NCI-H1105 treated with DMSO at 0.1 percent for 48 hours (cell line): ENCODE measurements at places on chromosomes 5 and 9.

DNA sequence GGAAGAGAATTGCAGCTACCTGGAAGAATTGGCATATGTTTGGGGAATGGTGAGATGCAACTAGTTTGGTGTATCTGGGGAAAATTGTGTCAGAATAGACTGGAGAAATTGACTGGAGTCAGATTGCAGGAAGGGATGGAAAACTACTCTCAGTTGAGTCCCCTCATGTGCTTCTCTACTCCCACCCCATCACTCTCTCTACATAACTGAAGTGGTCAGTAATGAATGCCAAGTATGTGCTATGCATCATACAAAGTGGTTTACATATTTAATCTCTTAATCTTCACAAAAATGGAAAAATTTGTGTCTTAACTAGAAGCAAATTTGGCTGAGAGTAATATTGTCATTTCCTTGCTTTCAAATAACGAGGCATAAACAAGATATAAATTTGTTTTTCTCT, 146.4 kb upstream of the TNC start:
- no peak for DNase-seq

GRCh38 chr9:89933578-89933977, 328.8 kb downstream of the GADD45G start:
- DNase-seq, result no peak

- no peak for DNase-seq
Observed at GRCh38 chr5:80656425-80656824, 1.6 kb upstream of the DHFR start.

GRCh38 chr5:72417333-72418062, 89.7 kb downstream of the ZNF366 start:
- DNase-seq, result no peak

- no peak for DNase-seq
Observed at GRCh38 chr5:40909723-40910122, 426 bp downstream of the C7 start.

DNA sequence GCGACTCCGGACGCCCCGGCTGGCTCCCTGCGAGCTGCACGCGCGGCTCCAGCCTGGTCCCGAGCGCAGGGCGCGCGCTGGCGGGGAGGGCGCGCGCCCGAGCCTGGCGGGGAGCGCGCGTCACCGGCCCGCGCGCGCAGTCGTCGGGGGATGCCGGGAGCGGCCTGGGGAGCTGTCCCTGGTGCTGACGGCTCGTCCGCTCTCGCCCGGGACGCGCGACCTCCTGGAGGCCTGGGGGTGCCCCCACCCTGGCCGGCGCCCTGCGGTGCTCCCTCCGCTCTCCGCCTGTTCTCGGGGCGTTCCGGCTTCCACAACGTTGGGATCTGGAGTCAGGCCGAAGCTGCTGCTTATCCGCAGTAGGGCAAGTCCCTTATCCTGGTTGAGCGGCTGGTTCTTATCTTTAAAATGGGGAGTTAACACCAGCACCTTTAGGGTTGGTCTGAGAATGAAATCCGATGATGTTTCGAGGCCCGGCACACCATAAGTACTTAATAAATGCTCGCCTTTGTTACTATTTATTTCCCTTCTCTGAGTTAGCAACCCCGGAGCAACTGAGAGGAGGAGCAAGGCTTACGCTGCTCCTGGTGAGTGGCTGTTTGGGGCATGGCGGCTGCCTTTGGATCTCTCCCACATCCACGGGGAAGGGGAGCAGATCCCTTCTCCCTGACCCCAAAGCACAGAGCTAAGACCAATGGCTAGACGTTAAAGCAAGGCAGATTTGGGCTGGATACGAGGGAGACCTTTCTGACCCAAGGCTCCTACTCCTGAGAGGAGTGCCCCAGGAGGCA, at the start of gene FAM163B:
Gene FAM163B (minus strand): TSS at position 79 of the 788 bp plus-strand sequence. CDS start 29,166 bp downstream, outside the sequence.
- no peak for DNase-seq

GRCh38 chr9:123336449-123336848, 19.5 kb upstream of the CRB2 start:
- DNase-seq, result no peak

- DNase-seq, result no peak
Observed at GRCh38 chr5:151357792-151358191, 10.4 kb upstream of the SLC36A2 start.

DNA sequence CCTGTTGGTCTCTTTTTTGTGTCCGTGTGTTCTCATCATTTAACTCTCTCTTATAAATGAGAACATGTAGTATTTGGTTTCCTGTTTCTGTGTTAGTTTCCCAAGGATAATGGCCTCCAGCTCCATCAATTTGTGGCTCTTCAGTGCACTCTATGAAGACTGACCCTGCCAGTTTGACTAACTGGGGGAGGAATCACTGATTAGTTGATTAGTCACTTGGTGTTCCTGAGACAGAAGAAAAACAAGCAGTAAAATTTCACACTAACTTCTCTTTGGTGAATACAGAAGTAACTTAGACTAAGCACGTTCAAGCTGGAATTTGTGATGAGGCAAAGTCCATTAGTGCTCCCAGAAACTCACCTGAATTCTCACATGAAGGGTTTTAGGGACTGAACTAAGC, 495.8 kb upstream of the RORB start:
- no peak for DNase-seq

DNA sequence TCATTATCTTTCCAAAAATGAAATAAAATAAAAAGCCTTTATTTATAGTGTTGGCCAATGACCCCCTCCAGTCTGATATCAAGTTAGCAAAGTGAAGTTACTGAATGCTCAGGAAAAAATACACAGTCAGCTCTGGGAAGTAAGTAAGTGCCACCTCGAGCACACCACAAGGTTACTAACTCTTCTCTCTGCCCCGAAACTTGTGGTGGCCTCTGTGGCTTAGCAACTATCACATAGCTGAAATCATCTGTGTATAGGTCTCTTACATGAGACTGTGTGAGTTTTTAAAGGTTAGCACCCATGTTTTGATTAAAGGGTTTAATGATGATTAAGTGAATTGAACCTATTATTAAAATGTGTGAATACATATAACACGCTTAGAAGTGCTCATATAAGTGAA, 161.4 kb upstream of the KLF4 start:
- DNase-seq, result no peak

GRCh38 chr5:68216245-68217046, 890 bp downstream of the PIK3R1 start:
- DNase-seq, result peak; percentile 57

DNA sequence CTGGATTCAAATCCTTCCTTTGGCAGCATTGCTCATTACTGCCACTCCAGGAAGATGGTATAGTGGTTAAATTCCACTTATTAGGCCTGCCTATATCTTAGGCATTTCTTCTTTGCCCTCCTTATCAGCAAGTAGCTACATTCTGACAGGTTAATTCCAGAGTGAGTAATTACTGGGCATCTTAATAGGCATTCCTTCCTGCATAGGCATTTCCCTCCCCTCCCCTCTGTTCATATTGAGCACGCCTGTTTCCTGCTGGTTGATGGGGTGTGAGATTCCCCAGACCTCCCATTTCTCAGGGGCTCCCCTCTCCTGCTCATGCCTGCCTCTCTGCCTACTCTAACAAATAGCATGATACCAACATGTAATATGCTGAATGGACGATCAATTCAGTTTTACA, 305.9 kb downstream of the CYLC2 start:
- no peak for DNase-seq

DNA sequence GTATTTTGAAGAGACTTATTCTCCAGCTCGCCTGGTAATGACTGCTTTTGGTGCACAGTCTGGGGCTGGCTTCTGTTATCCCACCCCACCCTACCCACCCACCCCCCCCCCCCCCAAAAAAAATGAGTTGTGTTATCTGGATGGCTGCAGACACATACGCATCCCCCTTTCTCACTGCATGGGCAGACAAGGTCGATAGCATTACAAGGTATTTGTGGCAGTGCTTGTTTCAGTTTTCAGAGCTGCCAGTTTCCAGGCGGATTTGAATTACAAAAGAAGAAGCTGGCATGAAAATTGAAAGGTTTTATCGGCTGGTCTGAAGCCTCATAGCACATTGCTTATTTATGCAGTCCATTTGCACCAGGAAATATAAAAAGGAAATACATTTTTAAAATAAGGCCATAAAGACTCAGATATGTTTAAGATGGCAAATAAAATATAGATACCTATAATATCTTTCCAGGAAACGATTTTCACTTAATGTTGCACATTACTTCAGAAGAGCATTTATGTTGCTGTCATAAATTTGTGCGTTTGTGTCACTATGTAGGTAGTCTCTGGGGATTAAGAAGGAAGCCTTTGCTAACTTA, 85.1 kb upstream of the GRHPR start:
- no peak for DNase-seq

GRCh38 chr5:76209297-76209696, 126.1 kb downstream of the SV2C start:
- DNase-seq, result no peak

GRCh38 chr9:104506565-104506964, 2.5 kb downstream of the OR13F1 start:
- DNase-seq, result no peak

DNA sequence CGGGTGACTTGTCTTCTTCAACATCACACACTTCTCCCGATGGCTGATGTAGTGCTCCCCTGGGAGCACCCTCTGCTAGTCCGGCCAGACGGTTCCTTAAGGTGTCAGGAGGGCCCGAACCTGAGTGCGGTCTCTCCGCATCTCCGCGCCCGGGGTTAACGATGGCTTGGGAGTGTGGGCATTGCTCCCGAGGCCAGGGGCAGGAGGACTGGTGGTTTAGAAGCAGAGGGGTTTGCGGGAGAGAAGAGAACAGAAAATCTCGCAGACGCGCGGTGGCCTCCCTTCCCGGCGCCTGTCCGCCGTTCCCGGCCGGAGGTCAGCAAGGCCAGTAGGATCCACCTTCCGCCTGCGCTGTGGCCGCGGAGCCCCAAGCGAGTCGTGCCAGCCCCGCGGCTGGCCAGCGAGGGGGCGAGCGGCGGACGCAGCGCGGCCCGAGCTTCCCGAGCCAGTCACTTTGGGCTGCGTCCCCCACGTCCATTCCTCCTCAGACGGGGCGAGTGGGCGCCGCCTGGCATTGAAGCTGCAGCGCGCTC, 700 bp downstream of the CDO1 start:
- DNase-seq, result no peak

- peak; percentile 13 for DNase-seq
Observed at GRCh38 chr9:76835571-76836283, 70.2 kb downstream of the PRUNE2 start.

GRCh38 chr9:122779181-122779580, 9.6 kb upstream of the OR5C1 start:
- no peak for DNase-seq

DNA sequence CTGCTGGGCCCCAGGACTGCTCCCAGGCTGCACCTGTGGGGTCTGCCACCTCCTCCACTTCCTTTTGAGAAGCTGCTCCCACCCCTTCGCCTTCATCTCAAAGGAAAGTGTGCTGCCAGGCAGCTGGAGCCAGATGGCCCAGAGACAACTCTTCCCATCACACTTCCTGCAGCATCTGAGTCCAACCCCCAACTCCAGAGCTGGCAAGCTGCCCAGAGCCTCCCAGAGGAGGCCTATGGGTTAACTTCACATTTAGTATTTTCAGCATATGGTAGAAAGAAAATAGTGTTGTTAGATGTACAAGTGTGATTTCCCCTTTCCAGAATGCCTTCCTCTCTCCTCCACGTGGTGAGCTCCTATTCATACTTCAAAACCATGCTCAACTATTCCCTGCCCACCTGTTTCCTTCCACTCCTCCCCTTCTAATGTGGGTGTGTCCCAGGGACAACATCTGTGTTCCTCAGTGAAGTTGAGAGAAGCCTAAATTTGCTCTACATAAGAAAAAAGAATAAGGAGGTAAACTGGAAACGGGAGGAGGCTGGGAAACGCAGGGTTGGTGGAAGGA, 38.6 kb upstream of the KCNMB1 start:
- peak; percentile 46 for DNase-seq

- peak; percentile 68 for DNase-seq
Observed at GRCh38 chr9:83061990-83062650, 822 bp downstream of the RASEF start.

DNA sequence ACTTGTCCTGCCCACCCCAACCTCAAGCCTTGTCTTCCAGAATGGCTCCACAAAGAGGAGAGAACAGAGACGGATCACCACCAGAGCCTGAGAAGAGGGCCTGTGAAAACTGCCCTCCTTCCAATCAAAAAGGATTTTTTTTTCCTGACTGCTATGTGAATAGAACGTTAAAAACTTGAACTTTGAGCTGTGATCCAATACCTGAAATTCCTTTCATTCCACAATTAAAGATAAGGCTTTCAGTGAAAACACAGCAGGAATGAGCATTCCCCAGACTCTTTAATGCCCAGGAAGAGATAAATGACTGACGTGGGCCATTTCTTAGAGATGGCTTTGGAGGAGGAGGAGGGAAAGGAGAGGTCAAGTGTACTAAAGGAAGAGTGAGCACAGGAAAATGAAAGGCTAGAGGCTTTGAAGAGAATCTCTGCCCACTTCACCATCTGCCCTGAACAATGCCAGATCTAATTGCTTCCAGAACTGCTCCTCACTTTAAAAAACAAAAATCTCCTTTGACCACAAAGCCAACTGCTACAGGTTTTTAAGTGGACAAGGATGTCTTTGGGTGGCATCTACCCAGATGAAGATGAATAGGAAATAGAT, 177.9 kb upstream of the MAP3K1 start:
- DNase-seq, result peak; percentile 43

DNA sequence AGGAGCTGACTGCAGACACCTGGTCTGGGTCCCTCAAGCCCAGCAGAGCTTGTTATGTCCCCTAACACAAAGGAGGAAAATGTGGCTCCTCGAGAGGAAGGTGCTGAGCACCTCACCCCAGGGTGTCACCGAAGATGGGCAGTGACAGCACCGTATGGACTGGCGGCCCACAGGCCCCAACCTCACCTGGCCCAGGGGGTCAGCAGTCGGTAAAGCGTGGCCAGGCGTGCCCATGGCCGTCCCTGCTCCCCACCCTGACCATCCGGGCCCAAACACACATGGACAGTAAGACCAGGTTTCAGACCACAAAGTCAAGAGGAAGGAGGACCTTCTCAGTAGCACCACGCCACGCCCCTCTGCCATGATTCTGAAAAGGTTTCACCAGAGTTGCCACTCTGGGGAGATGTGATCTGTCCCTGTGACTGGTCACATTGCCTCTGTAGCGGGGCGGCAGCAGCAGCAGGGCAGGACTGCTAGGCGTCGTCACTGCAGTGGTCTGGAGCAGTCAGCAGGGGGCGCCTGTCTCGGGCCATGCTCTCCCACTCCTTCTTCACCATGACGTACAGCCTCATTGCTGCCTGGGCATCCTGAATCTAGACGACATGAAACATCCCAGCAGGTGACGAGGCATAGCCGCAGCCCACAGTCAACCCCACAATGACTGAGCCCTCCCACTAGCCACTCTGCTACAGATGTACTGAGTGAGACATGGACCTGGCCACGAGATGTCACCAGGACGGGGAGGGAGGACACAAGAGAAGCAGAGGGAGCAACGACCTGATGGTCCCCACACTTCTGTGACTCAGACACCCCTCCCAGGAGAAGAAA, 11.1 kb downstream of the REXO4 start:
- peak; percentile 58 for DNase-seq

DNA sequence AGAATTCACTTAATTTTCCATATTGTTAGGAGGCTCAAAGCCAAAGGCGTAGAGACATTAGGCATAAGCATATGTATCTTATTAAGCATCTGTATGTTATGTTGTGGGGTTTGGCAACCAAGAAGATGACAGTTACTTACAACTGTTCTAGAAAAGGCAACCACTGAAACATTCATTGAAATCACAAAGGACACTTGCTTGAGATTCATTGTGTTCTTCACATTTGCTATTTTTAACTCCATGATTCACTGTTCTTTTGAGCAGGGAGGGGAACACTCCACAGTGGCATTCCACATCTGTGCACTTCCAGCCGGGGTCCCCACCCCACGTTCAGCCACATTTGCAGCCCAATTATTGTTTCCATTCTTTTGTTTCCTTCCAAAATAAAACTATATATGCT, 107.1 kb downstream of the PALM2AKAP2 start:
- DNase-seq, result no peak
